Lower leg skin (tissue), 4 donors: ENCODE measurements at places on chromosomes 1 and 21. TPM values are rescaled to one million over a fixed set of nuclear protein-coding genes. Genes with fewer than 3 reads are reported as not detected.

DNA sequence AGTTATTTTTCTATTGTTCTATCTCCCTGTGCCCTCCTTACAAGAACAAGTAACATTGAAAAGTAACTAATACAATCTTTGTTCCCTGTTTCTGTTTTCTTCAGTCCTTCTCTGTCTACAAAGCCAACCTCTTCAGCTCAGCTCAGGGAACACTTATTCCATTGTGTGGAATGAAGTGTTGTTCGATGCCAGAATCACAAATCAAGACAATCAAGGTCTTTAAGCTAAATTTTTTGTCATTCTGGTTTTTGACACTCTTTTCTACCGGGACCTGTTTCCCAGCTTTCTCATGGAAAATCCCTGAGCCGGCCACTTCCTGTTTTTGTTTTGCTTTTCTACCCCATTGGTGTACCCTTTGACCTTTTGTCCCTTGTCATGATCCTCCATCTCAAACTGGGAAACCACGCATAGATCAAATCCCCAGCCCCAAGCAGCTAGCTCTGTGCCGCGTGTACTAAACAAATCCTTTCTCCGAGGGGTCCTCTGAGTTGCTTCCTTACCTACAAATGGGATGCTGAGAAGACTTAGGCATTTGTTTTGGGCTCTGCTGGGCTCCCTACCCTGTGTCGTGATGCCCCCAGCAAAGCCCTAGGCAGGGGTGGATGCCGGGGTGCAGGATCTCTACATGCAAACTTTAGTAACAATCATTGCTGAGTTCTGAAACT lies 141.8 kb downstream of the TOMM20 start:
- DNase-seq, result no peak

- DNase-seq, result no peak
Measured at GRCh38 chr21:42086969-42087368, 15.9 kb downstream of the UMODL1 start.

- DNase-seq, result no peak
Measured at GRCh38 chr1:76086109-76086508, 11.6 kb downstream of the ST6GALNAC3 start.

GRCh38 chr1:200874694-200875093 lies 1.9 kb downstream of the GPR25 start:
- no peak for DNase-seq

IL20 gene
- total RNA-seq, result not detected

GRCh38 chr1:1547011-1547410 lies 6.6 kb upstream of the TMEM240 start:
- DNase-seq, result no peak

DNA sequence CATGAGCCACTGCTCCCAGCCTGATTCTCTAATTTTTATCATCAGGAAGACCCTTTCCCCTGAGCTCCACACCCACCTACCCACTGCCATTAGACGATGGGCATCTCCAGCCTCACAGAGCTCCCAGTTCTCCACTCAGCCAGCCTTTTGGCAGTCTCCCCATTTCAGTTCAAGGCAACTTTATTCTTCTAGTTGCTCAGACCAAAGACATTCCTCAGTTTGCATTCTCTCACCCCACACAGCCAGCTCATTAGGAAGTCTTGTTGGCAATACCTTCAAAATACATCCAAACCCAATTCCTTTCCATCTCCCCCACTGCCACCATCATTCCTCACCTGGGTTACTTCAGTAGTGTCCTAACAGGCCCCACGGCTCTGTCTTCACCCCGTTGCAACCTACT lies 53.4 kb upstream of the COX20 start:
- DNase-seq, result no peak

DNA sequence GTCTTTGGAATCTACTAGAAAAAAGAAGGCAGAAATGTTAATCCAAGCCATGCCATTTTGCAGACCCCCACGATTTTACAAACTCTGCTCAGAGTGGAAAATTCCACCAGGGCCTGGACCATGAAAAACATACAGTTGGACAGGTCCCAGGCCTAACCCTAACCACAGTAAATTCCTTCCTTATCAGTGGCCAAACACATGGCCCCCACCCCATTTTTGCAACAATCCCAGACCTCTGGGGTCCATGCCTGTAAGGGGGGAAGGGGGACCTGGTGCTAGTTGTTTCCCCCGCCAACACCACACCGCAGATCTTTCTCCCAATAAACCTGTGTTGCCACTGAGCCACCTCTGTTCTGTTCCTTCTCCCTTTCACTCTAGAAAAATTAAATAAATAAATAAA lies 1352.7 kb downstream of the AMY1C start:
- DNase-seq, result no peak

OR6K3 gene
- not detected for total RNA-seq

DNA sequence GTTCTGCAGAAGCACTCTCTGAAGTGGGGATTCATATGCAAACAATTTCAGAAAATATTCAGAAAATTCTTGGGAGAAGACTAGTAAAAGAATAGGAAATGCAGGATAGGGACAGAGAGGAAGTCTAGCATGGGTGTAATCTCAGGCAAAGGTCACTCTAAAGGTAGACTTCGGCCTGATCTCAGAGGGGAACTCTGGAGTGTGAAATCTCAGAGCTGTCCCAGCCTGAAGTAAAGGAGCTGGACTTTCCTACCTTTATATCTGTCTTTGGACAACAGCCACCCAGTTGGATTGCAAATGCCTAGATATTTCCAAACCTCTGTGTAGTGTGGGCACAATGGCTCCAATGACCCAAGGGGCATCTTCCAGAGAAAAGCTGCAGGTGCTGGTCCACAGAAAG lies 379.8 kb downstream of the GPATCH2 start:
- DNase-seq, result no peak

DNA sequence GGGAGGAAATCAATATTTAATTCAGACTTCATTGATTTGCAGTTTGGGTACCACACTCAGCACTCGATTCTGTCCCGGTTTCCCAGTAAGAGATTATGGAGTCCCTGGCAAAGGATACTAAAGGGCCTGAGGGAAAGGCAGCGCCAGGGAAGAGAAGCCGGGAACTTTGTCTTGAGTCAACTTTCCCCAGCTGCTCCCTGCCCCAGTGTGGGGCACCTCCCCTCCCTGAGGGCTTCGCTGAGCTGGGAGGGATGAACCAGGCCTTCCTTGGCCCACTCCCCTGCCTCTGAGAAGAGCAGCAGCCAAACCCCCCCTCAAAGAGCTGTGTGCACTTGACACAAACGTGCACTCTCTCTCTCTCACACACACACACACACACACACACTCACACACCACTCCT lies 32.6 kb downstream of the OPTC start:
- no peak for DNase-seq

DNA sequence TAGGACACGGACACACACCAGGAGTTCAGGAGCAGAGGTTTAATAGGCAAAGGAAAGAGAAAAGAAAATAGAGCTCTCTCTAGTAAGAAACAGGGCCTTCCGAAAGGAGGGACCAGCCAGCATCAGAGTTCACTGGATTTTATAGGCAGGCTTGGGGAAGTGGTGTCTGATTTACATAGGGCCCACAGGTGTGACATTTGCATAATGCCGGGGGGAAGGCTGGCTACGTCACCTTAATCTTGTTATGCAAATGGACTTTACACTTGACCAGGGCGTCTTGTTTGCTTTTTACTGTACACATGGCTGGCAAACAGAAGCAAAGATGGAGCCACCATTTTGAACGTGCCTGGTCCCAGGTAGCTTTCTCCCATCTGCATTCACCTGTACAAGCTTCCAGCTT lies at the start of gene OR14A16:
TSS of gene OR14A16 (minus strand) at position 97 of the 400 bp plus-strand sequence. CDS start 8,390 bp downstream, outside the sequence.
- DNase-seq, result no peak

- no peak for DNase-seq
Measured at GRCh38 chr1:14940285-14940870, 213.2 kb upstream of the TMEM51 start.

HMCN1 gene
- total RNA-seq, result 1.0 TPM

DNA sequence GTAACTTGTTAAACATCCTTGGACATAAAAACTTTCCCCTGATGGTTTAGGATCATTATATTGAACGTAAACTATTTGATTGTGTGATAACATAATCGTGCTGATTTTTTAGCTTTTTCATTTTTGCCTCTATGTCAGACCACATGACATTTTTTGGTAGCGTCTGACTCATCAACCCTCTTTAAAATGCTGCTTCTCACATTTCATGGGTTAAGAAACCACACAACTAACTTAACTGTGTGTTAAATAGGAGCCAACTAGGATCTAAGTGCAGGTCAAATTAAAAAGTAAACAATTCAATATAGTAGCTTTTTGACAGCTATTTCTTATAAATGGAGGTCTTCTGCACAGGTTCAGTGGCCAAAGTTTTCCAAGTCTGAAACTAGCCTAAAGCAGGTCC lies 9.8 kb downstream of the BTG3 start:
- no peak for DNase-seq

DNA sequence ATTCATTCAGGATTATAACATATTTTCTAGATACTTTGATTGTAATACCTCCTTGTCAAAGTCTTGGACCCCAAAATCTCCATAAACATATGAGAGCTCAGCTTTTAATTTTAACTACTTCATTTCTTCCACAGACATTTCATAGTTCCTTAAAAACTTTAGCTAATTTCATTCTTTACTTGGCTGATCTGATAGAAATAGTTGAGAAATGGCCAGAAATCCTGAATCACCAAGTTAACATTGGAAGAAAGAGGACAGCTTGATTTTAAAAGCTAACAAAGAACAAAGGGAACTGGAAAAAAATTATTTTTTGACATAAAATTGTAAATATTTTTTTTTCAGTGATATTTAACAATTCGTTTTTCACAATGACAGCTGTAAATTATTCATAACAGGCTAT lies 216.5 kb downstream of the NTNG1 start:
- DNase-seq, result no peak

DNA sequence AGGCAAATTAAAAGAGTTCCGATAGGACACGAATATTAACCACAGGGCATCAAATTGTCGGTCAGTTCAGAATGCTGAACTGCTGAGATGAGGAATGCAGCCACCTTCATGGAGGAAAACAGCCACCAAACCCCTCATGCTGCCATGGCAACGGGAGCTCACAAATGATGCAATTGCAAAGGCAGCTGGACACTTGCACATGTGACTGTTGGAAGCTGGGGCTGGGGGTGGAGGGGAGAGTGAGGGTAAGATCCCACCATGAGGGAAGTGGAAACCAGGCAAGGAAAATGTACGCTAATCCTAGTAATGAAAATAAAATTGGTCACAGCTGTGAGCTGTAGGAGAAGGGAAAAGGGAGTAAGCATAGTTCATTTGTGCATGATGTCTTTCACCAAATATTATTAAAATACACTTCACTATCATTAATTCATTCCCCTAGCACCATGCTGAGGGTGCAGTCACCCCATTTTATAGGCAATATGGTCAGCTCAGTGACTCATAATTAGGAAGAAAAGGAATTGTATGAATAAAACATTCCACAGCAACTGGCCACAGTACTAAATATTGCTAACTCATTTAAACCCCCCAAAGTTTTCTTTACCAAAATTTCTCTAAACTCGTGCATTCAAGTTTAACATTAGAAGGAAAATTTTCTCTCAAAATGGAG lies 15.3 kb downstream of the BECN2 start:
- no peak for DNase-seq

F13B gene
- total RNA-seq, result not detected

ZMPSTE24 gene
- total RNA-seq, result 27.6 TPM

DNA sequence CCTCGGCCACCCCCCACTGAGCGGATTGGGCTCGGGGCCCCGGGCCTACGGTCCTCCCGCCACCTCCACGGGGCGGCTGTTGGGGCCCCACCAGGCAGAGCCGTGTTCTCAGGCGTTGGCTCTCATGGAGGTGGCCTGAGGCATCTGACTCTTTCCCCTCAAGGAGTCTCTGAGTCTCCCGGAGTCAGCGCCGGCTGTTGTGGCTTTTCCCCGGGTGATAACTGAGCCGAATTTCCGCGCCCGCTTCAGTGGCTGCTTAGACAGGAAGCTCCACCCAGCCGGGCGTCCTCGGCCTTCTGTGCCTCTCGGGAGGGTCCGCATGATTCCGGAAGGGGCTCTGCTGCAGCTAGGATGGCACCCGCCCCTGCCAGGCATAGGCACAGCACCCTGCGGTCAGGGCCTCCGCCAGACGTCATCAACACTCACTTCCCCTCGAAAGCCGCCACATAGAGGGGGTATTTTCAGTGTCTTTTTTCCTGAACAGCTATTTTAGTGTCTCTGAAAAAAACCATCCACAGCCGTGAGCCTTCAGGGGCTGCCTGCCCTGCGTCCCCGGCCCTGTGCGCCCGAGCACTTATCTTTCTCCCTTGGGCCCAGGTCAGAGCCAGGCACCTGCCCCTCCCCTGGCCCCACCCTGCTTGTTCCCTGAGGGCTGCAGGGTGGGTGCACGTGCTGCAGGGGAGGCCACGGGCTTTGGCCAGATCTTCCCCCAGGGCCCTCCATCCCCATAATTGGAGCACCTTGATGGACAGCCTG lies 72.9 kb downstream of the SKI start:
- peak; percentile 83 for DNase-seq

DNA sequence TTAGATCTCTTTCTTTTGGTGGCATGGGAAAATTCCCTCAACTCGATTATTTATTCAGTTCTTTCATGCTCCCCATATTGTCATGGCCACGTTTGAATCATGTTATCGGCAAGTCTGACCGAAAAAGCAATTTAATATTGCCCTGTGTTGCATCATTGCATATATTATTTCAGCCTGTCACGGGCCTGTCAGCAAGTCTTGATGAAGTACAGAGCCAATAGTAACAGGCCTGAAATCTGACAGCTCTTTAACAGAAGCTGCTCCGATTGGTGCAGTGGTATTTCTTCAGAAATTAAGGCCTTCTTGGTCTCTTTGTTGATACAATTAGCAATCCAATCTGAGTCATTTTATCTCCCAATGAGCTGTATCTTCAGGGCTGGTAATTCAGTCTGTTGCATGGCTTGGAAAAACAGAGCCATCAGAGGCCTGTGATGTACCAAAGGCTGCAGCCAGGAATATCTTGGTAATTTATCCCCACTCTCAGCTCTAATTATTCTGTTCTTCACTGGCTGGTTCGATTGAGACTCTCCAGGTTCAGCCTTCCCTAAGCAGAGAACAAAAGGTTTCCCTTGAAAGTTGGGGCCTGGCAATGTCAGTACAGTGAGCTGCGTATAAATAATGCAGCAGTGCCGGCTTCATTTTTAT lies 149.5 kb downstream of the FGGY start:
- no peak for DNase-seq

DNA sequence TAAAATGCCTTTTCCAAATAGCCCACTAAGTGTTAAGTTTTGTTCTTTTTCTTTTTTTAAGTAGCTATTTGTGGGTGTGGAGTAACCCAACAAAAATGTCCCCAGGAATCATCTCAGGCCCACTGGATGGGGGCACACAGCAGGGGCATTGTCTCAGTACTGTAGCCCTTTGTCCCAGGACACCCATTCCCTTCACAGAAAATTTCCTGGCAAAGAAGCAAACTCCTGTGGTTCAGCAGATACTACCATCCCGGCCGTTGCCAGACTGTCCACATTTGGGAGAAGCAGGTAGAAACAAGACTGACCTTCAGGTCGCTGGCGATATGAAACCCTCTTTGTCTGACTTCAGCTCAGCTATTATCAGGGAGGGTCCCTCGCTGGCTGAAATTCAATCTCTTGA lies 23.7 kb upstream of the SRRM1 start:
- DNase-seq, result no peak

GRCh38 chr1:74652711-74653139 lies 20.9 kb downstream of the ERICH3 start:
- no peak for DNase-seq

GRCh38 chr1:7885513-7886404 lies 32.9 kb upstream of the UTS2 start:
- peak; percentile 32 for DNase-seq
